ENCODE measurements at places on chromosomes 1 and 21. TPM values are rescaled to one million over a fixed set of nuclear protein-coding genes. Genes with fewer than 3 reads are reported as not detected.

The C1orf116 gene
- not detected for total RNA-seq

The CHI3L2 gene
- not detected for total RNA-seq

The NUP210L gene
- total RNA-seq: under 0.01 TPM

The ELAPOR1 gene
- 0.86 TPM for total RNA-seq

The HP1BP3 gene
- total RNA-seq: 244 TPM

The SUCO gene
- 37.4 TPM for total RNA-seq

The SLC50A1 gene
- 28.1 TPM for total RNA-seq

The AGMAT gene
- 1.3 TPM for total RNA-seq

The GBP1 gene
- total RNA-seq: 20.5 TPM

The ZSWIM5 gene
- 4.2 TPM for total RNA-seq

The KCNE2 gene
- total RNA-seq: not detected

The LCE1E gene
- not detected for total RNA-seq

The PIGR gene
- not detected for total RNA-seq

The GPR157 gene
- total RNA-seq: 3.9 TPM

The S100A5 gene
- not detected for total RNA-seq

The UTS2 gene
- not detected for total RNA-seq

The OR2L2 gene
- total RNA-seq: under 0.01 TPM

The TRPM2 gene
- 1.1 TPM for total RNA-seq

The KCNQ4 gene
- not detected for total RNA-seq

The SLAMF8 gene
- total RNA-seq: not detected

The C1QC gene
- total RNA-seq: not detected

The OR2T35 gene
- total RNA-seq: not detected

The ACOT11 gene
- 3.6 TPM for total RNA-seq

The AMY1B gene
- total RNA-seq: not detected

The OR2L5 gene
- not detected for total RNA-seq

The NOS1AP gene
- total RNA-seq: 0.98 TPM

The IGSF9 gene
- not detected for total RNA-seq

The TAS1R1 gene
- total RNA-seq: not detected

The S100A1 gene
- total RNA-seq: not detected

The CFAP45 gene
- 1.5 TPM for total RNA-seq

Data from vein endothelial cell (primary cell).